T-cell (primary cell): ENCODE measurements at places on chromosomes 4 and X.
A peak's percentile ranks its signal among the peaks of the same experiment; 100 is the strongest.

DNA sequence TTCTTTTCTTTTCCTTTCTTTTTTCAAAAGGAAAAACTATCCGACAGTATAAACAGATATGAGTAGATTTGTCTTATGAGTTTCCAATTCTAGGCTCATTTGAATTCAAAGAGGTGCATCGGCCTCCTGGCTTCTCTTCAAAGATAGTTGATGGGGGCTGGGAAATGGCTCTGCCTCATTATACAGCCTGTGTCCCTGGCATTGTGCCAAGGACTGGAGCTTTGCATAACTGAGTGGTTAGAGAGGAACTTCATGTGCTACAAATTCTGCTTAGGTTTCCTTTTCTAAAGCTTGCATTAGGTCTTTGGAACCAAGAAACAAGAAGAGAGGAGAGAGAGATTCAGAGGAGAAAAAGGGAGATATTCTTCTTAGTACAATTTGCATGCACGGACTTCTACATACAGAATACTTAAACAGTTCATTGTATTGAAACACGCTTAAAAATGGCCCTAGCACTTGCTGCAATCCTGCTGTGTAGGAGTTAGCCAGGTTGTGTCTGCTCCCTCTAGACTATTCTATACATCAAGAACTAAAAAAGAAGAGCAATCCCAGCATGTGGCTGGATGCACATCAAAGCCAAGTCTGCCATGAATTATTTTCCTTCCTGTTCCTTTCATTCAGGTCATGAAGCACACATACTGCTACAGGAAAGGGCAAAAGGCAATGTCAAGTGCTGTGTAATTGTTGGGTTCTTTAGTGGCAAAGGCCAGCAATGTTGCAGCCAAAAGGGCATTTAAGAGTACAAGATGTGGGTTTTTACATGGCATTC, 70.9 kb downstream of the INTS12 start:
- no peak overlapping the region for H3K27ac ChIP-seq
- no peak overlapping the region for H3K4me3 ChIP-seq
- no peaks in the 10 kb centered on the region for H3K4me1 ChIP-seq
- no peaks in the 10 kb centered on the region for H3K27me3 ChIP-seq

- no peaks in the 10 kb centered on the region for H3K36me3 ChIP-seq
- H3K4me3 ChIP-seq: no peak overlapping the region
- no peak overlapping the region for H3K27ac ChIP-seq
- no peaks in the 10 kb centered on the region for H3K4me1 ChIP-seq
- H3K27me3 ChIP-seq: no peaks in the 10 kb centered on the region
Observed at GRCh38 chr4:177759729-177760128, 317.5 kb upstream of the AGA start.

DNA sequence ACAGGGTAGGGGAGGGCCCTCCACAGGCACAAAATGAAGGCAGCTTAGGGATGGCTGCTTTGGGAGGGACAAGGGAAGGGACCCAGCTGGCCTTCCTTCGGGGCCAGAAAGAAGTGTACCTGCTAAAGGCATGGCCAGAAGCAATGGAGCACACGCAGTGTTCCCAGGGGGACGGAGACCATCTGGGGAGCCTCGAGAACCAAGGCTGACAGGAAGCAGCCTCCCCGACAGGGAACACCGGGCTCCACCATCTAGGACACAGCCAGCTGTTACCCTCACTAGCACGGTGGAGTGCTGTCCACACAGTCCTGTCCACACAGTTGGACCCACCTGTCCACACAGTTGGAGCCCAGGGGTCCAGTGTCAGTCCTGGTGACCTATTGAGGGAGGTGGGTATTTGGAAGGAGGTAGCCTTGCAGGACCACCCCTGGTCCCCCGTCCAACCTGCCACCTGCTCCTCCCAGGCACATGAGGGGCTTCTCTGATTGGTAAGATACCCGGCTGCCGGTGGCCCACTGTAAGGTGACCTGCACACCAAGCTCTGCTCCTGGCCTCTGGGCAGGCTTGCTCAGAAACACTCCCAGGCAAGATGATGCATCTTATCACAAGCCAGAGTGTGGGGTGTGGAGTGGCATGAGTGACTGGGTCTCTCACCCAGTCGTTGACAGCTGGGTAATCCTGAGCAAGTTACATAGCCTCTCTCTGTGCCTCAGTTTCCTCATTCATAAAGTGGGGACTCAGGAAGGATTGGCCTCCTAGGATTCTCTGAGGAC, 20.5 kb upstream of the AFAP1 start:
- no peak overlapping the region for H3K4me3 ChIP-seq
- H3K36me3 ChIP-seq: no peaks in the 10 kb centered on the region
- no peak for DNase-seq
- no peaks in the 10 kb centered on the region for H3K27me3 ChIP-seq
- H3K4me1 ChIP-seq: no peaks in the 10 kb centered on the region

DNA sequence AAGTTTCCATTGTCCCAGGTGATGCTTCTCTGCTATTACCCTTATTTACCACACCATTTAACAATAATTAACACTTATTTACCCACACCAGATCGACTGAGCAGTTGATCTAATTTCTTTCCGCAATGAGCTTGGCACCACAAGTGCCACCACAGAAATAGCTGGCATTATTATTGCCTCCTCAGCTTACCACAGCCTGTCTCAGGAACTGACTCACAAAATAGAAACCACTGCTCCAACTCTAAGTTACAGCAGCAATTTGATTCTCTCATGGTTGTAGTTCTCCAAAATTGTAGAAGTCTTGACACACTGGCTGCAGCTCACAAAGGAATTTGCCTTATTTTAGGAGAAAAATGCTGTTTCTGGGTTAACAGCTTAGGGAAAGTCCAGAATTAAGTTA, 22.5 kb downstream of the ZNF721 start:
- no peaks in the 10 kb centered on the region for H3K36me3 ChIP-seq
- H3K4me3 ChIP-seq: no peak overlapping the region
- DNase-seq: no peak
- no peaks in the 10 kb centered on the region for H3K4me1 ChIP-seq
- no peaks in the 10 kb centered on the region for H3K27me3 ChIP-seq
- no peak overlapping the region for H3K27ac ChIP-seq

GRCh38 chr4:79657379-79657778, 249.4 kb upstream of the GK2 start:
- H3K27me3 ChIP-seq: no peaks in the 10 kb centered on the region
- no peak overlapping the region for H3K27ac ChIP-seq
- DNase-seq: no peak
- no peaks in the 10 kb centered on the region for H3K36me3 ChIP-seq
- H3K4me1 ChIP-seq: no peaks in the 10 kb centered on the region

- peak overlapping the region; percentile 17 for H3K4me3 ChIP-seq
- no peaks in the 10 kb centered on the region for H3K27me3 ChIP-seq
- no peak overlapping the region for H3K27ac ChIP-seq
- no peak for DNase-seq
- peaks cover 38% of the 10 kb centered on the region for H3K4me1 ChIP-seq
Observed at GRCh38 chr4:48777739-48778138, 2.3 kb downstream of the FRYL start.

DNA sequence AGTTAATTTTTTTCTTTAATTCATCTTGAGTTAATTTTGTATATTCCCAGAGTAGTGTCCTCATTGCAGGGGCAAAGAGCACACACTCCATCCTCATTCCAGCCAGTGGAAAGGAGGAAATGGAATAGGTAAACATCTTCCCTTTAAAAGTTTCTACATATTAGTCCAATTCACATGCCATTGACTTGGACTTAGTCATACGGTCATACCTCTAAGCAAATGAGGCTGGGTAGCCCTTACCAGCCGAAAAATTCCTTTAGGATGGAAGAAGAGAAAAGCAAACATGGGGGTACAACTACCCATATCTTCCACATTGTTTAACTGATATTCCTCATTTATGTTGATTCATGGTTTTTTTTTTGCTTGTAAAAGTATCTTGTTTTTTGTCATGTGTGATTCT, 37.4 kb upstream of the NDP start:
- no peak overlapping the region for H3K27ac ChIP-seq
- peaks cover 5% of the 10 kb centered on the region for H3K4me1 ChIP-seq

DNA sequence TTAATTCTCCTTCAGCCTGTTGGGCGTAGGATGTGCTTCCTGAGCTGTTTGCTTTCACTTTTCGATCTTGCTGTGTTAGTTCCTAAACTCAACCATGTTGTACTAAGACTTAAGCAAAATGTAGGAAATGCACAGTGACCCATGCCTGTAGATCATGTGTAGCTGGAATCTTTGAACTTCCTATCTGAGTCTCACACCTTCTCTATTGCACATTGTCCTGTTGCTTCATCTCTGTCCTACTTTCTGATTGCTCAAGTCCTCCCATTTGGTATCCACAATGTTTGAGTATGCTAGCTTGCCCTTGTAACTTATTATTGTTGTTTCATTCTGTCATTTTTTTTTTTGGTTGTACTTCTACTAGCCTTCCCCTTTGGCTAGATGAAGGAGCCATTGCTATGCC, 239.6 kb downstream of the PPP1R2C start:
- H3K27me3 ChIP-seq: no peaks in the 10 kb centered on the region
- no peaks in the 10 kb centered on the region for H3K4me1 ChIP-seq
- no peak for DNase-seq

DNA sequence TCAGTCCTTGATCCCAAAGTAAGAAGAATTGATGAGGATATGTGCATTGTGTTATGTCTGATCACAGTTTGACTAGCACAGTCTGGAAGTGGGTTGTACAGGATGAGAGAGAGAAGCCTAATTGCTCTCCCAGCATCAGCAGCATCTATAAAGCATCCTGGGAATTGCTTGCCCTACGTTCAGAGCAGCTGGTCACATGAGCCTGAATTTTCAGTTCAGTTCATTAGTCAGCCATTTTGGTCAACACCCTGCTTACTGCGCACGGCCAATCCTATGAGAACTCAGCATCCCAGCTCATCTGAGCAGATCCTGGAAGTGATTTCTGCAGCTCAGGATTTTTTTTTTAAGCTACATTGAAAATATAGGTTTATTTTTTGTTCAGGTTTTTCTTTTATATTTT, at the start of gene RUFY3:
Gene RUFY3, plus strand, starts transcription at position 218 of the 400 bp plus-strand sequence. CDS start 610 bp downstream, outside the sequence.
- H3K36me3 ChIP-seq: no peaks in the 10 kb centered on the region
- peaks cover 11% of the 10 kb centered on the region for H3K4me1 ChIP-seq
- no peak for DNase-seq
- no peaks in the 10 kb centered on the region for H3K27me3 ChIP-seq
- no peak within 1 kb of the TSS for H3K27ac ChIP-seq
- H3K4me3 ChIP-seq: no peak within 1 kb of the TSS

GRCh38 chr4:21819086-21819485, 129.5 kb downstream of the KCNIP4 start:
- no peaks in the 10 kb centered on the region for H3K36me3 ChIP-seq
- H3K4me1 ChIP-seq: no peaks in the 10 kb centered on the region
- H3K27ac ChIP-seq: no peak overlapping the region
- H3K27me3 ChIP-seq: no peaks in the 10 kb centered on the region
- no peak overlapping the region for H3K4me3 ChIP-seq

GRCh38 chr4:42562016-42562415, 94.9 kb downstream of the ATP8A1 start:
- no peak for DNase-seq
- no peak overlapping the region for H3K4me3 ChIP-seq
- no peaks in the 10 kb centered on the region for H3K27me3 ChIP-seq
- H3K36me3 ChIP-seq: peaks cover 10% of the 10 kb centered on the region
- no peaks in the 10 kb centered on the region for H3K4me1 ChIP-seq

DNA sequence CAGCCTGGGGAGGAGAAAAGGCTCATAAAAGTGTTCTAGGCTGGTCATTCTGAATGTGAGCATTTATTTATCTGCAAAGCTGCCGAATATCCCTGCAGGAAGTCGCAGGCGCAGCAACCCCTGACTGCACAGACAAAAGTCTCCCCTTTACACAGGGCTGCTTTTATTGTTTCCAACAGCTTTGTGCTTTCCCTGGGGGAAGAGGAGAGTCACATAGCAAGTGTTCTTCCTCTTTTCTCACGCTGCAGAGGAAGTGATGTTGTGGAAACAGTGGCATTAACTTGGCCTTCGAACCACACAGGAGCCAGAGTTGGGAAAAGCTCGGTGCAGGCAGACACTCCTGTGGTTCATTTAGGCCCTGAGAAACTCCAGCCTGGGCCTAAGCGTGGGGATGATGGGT, 81.5 kb upstream of the BCOR start:
- H3K4me3 ChIP-seq: no peak overlapping the region
- DNase-seq: no peak
- H3K36me3 ChIP-seq: no peaks in the 10 kb centered on the region
- peaks cover 24% of the 10 kb centered on the region for H3K4me1 ChIP-seq

- no peak for DNase-seq
- no peak overlapping the region for H3K4me3 ChIP-seq
- H3K36me3 ChIP-seq: peaks cover 70% of the 10 kb centered on the region
- no peaks in the 10 kb centered on the region for H3K4me1 ChIP-seq
Observed at GRCh38 chr4:168380290-168380689, 61.7 kb upstream of the DDX60 start.

- peaks cover under 1% of the 10 kb centered on the region for H3K27me3 ChIP-seq
- no peak for DNase-seq
- H3K27ac ChIP-seq: no peak overlapping the region
- no peaks in the 10 kb centered on the region for H3K36me3 ChIP-seq
- no peak overlapping the region for H3K4me3 ChIP-seq
Observed at GRCh38 chrX:145821898-145822571, 4.4 kb downstream of the SLITRK2 start.

DNA sequence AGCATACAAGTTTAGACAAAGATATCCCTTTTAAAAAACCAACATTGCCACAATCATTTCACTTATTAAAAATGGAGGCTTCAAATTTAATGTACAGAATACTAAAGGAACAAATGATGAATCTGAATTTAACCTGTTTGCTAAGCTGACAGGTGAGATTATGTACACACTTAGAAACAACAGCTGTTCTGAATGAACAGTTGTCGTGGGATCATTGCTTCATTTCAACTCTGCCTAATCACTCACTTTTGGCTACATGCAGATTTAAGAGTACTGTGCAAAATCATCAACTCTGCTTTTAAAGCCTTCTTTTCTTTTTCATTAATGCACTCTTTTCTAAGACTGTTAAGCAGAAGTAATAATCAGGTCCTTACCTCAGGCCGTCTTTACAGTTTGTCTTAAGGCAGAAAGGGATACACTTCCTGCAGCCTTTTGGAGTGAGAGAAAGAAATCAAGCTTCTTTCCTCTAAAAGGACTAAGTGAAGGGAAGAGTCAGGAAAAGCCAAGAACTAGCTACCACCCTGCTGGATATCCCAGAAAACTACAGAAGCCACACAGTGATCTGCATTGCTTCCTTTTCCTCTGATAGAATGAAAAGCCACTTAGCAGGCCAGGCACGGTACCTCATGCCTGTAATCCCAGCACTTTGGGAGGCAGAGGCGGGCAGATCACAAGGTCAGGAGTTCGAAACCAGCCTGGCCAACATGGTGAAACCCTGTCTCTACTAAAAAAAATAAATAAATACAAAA, 54.7 kb upstream of the NPNT start:
- no peak for DNase-seq
- no peak overlapping the region for H3K4me3 ChIP-seq
- H3K4me1 ChIP-seq: no peaks in the 10 kb centered on the region
- H3K27me3 ChIP-seq: no peaks in the 10 kb centered on the region
- H3K36me3 ChIP-seq: no peaks in the 10 kb centered on the region

DNA sequence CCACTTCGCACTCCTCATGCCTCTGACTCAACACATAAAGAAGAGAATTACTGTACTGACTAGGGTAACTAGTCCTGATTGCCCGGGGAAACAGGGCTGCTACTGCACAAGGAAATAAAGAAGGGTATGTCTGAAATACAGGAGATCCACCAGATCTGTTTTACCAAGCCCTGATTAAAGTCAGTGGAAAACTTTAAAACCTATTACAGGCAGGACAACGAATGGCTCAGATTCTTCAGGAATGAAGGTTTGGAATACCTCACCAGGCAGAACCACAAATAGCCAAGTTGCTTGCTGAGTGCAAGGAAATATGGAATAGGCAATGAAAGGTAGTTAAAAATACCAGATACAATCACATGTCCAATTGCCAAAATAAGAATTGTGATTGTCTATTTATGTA, 17.3 kb downstream of the LAMTOR3 start:
- H3K36me3 ChIP-seq: no peaks in the 10 kb centered on the region
- no peaks in the 10 kb centered on the region for H3K27me3 ChIP-seq
- no peaks in the 10 kb centered on the region for H3K4me1 ChIP-seq
- no peak for DNase-seq
